Ammon's horn (tissue), 1 donor: ENCODE measurements at places on chromosomes 13 and 19.

DNA sequence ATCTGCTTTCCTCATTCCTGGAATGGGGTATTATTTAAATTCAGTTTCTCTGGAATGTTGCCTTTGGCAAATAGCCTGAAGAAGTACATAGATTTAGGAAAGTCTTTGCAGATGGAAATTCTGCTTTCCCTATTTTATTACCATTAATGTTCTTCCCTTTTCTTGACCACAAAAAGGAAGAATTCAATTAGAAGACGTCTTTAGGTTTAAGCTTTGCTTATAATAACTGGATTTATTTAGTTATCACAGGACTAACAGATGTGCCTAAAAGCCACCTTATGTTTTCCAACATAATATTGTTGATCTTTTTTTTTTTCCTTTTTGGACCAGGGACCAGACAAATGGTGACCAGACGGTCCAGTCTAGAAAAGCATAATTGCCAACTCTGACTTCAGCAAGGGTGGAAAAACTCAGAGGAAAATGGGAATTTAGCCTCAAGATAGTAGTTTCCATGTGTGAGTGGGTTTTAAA lies 210.1 kb upstream of the SPRY2 start:
- no peak for DNase-seq

DNA sequence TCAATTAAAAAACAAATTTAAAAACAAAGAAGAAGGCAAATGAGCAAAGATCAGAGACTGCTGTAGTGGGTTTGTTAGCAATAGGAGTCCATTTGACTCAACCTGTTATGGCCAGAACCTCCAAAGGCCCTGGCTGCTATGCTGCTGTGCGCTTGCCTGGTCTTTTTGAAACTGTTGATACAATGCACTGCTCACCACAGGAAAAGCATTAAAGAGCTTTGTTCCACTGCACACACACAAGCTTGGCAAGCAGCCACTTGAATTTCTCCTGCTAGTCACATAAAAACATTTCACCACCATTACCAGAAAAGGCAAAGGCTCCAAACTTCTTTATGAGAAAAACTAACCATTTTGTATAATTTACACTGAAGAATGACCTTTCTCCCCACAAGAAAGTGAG lies 132.2 kb downstream of the FREM2 start:
- DNase-seq: peak; percentile 68

DNA sequence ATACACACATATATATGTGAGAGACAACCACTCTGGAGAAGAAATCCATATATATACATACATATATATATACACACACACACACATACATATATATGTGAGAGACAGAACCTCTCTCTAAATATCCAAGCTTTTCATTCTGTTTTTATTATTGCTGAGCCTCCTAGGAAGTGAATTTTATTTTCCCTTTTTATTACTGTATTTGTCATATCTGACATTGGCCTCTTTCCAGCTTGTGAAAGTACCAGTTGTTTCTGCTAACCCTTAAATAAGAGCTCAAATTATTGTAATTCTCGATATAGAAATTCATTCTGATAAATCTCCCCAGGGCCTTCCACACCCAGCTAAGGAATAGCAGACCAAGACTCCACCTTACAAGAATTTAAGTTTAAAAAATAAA lies 81.0 kb downstream of the NUFIP1 start:
- DNase-seq: no peak

DNA sequence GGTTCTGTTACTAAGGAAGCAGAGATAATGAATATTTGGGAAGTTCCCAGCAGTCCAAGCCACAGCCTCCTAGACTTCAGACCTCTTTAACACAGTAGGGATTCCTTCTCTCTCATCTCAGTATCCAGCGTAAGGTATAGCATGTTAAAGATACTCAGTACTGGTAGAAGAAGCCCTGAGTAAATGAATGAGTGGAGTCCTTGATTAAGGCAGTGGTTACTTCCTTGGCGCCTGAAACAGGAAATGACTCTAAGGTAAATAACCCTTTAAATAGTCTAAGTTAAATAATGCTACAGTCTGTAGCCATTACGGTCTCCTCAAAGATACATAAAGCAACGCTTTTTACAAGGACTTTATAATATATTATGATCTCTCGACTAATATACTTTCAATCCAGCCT lies 650.8 kb upstream of the MIR17HG start:
- DNase-seq: no peak

- no peak for DNase-seq
Measured at GRCh38 chr13:96948127-96948526, 46.1 kb downstream of the OXGR1 start.

- no peak for DNase-seq
Measured at GRCh38 chr19:30795727-30796126, 423.5 kb downstream of the ZNF536 start.

GRCh38 chr13:79919091-79919490 lies 421.8 kb downstream of the SPRY2 start:
- DNase-seq: no peak

DNA sequence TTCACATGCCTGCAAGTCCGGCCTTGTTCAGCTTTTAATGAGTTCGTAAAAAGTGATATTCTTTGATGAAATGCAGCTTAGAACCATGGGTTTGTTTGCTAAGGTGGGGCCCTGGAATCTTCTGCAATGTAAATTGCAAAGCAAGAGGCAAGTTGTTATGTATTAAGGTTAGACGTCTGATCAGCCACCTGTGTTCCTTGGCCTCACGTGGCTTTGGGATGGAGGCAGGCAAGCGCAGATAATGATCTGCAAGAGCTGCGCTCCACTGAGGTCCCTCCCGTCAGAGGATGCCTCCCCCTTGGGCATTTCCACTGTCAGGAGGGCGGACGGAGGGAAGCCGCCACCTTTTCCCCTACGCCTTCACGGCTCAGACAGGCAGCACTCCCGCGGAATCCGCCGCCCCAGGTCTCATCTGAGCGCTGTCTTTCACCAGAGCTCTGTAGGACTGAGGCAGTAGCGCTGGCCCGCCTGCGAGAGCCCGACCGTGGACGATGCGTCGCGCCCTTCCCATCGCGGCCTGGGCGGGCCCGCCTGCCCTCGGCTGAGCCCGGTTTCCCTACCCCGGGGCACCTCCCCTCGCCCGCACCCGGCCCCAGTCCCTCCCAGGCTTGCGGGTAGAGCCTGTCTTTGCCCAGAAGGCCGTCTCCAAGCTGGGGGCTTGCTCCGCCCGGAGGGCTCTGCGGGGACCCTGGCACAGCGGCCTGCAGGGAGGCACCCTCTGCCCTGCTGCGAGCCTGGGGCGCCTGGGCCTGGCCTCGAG lies 110.9 kb downstream of the CRYL1 start:
- DNase-seq: no peak

DNA sequence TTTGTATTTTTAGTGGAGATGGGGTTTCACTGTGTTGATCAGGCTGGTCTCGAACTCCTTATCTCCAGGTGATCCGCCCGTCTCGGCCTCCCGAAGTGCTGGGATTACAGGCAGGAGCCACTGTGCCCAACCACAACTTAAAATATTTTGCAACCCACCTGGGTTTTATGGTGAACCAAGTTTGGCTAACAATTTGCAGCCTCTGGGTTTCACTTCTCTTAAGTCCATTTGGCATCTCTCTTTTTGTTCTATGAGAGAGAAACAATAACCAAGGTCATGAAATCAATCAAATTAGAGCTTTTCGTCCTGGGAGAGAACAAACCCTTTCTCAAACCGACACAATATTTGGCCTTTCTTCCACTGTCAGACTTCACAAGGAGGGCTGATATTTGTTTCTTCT lies 5.6 kb upstream of the SMAD9 start:
- no peak for DNase-seq

DNA sequence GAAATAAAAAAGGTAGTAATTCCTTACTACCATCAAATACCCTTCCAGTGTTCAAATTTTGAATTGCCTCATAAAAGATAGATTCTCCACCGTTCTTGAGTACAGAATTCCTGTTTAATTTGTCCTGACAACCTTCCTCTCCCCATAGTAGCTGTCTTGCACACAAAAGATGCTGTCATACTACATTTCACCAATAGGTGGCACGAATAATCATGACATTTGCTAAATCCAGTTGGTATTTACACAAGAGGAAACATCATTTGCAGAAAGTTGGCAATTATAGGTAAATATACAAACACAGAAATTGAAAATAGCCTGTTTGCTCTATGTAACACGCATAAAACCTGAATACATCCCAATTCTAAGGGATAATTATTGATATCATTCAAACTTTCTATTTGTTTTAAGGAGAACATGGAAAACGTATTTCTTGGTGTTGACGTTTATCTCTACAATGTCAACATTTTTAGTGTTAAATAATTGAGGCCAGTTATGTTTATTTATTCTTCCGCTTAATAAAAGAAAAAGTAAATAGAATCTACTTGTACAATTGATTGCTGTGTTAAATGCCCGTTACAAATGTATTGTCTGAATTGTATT lies 58.3 kb upstream of the CLDN10 start:
- DNase-seq: peak; percentile 74

DNA sequence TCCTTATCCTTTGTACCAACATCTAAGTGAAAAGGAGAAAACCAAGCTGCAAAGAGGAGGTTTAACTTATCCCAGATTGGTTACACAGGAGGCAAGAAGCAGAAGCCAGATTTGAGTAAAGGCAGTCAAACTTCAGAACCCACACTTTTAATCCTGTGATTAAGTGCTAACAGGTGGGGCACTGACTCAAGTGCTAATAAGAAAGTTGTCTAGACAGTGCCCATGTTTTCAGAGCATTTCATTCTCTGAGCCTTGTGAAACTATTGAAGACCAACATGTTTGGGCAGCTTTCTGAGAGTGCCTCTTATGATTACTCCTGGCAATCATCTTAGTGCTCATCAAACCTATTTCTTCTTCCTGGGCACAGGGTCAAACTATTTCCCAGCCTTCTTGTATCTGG lies 380.8 kb downstream of the KCNRG start:
- no peak for DNase-seq

- peak; percentile 7 for DNase-seq
Measured at GRCh38 chr13:109541081-109541480, 245.3 kb downstream of the IRS2 start.

DNA sequence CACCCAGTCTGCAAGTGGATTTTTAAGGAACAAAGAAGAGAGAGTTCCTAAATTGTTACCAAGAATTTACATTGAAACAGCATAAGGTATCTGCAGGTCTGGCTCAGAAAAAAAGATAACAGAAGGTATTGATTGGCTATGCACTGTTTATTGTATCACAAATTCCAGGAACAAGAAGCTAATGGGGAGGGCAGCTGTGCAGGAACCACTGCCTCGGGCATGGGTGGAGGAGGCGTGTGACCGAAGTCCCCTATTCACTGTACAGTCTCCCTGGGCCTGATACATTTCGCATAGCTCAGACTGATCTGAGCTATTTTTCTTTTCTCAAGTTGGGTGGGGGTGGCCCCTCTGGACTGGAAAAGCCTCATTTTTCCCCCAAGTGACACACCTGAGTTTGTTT lies 11.7 kb downstream of the NECTIN2 start:
- no peak for DNase-seq

GRCh38 chr19:19749908-19750841 lies 17.3 kb upstream of the ZNF14 start:
- DNase-seq: no peak

DNA sequence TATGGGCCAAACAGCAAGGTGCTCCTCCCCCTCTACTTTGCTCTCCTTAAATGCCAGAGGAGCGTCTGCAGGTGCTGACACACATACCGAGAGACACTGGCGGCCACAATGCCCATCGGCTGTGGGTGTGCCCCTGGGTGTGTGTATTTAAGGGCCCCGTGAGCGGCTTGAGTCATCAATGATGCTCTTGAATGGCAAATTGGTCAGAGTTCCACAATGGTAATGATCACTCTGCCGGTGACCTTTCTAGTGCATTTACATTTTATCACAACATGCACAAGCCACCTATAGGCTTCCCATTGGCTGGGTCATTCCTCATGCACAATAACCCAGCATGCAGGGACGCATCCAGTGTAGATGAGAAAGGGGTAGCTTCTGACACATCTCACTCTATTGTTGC lies 124.8 kb downstream of the ZNF536 start:
- no peak for DNase-seq

GRCh38 chr13:65660731-65661130 lies 1569.4 kb downstream of the PCDH9 start:
- DNase-seq: no peak

- no peak for DNase-seq
Measured at GRCh38 chr13:111872475-111873150, 194.3 kb upstream of the SOX1 start.

- no peak for DNase-seq
Measured at GRCh38 chr13:72163678-72164077, 296.7 kb upstream of the DACH1 start.

GRCh38 chr19:1360818-1361461 lies 22.8 kb upstream of the NDUFS7 start:
- DNase-seq: peak; percentile 81

- no peak for DNase-seq
Measured at GRCh38 chr13:71949441-71949840, 82.4 kb upstream of the DACH1 start.

DNA sequence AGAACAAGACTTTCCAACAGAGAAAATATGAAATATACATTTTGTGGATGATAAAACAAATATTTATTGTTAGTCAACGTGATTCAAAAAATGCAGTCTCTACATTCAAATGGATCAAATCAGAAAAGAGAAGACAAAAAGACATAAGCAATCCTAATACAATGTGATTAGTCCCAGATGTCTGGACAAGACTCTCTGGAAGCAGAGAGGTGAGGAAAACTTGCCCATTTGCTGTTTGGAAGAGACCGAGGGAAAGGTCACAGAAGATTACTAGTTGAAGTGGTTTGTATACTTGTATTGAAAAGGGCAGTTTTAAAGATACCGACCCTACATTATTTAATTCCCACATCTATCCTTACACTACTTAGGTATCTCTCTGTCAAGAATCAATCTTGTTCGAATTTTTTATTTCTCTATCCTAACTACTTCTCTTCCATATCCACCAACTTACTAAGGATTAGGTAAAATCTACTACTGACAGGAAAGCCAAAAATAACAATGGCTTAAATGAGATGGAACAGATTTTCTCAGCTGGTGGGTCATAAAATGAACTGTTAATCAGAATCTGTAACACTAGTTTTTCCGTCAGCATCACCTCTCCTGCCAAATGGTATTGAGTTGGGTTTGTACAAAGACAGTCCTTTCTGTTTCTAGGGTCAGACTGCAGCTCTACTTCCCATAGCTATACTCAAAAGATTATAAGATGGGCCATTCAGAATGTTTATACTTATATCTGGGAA lies 497.1 kb downstream of the DCT start:
- DNase-seq: no peak
